ENCODE measurements at places on chromosomes 6 and 20. TPM values are rescaled to one million over a fixed set of nuclear protein-coding genes. Genes with fewer than 3 reads are reported as not detected.

GRCh38 chr20:24962510-24962909, 13.4 kb downstream of the CST7 start:
- DNase-seq, result no peak

DNA sequence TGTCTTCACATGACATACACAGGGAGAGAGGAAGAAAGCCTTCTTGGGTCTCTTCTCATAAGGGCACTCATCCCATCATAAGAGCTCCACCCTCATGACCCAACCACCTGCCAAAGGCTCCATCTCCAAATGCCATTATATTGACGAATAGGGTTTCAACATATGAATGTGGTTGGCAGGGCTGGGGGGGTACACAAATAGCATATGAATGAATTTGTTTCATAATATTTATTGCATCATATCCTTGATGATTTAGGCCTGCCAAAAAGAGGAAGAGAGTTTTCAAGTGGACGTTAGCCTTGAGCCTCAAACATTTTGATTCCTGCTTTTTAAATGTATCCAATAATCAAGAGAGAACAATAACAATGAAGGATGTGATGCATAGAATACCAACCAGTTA, 26.2 kb upstream of the OPRM1 start:
- DNase-seq, result no peak

DNA sequence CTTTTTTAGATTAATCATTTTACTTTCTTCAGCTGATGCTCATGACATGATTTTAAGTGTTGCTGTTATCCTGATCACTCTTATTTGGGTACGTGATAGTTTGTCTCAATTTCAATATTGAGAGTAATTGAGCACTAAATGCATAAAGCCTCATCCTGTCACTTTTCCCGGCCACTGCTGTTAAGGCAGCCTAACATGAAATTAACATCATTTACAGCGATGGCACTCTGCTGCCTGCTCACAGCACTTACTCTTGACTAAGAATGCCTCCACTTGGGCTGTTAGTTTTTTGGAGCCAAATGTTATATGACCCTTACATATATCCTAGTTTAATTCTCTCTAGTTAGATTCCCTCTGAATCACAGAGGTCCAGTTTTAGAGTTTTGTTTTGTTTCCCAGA, 107.3 kb downstream of the SLX4IP start:
- DNase-seq, result no peak

DNA sequence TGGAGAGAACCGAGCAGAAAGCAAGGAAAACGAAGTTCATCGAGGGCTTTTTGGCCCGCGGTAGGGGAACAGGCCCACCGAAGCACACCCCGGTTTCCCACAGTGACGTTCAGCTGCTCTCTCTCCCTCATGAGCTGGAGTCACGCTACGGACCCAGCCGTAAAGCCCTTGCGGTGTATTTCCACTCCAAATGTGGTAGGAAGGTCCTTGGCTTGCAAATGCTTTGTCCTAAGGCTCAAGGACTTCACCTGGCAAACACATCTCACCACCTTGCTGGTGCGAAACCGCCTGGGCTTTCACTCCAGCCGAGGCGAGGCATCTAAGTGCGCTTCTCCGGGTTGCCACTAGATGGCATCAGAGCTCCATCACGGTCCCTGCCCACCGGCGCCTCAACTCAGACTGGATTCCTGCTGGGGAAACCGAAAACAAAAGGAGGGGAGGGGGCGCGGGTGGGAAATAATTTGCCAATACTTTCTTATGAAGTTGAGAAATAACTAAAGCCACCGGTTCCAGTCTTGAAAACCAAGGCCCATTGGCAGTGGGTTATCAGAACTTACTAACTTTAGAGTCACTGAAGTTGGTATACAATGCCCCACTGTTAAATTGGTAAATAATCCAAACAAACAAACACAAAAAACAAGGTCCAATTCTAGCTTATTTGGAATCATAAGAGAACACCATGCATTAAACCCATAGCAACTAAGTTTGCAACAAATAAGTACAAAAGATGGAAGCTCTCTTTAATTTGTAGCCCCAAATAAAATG, 13.4 kb upstream of the FOXC1 start:
- DNase-seq, result peak; percentile 71

- peak; percentile 58 for DNase-seq
These were observed 19.3 kb upstream of the SEC63 start for GRCh38 chr6:107977283-107977682.

DNA sequence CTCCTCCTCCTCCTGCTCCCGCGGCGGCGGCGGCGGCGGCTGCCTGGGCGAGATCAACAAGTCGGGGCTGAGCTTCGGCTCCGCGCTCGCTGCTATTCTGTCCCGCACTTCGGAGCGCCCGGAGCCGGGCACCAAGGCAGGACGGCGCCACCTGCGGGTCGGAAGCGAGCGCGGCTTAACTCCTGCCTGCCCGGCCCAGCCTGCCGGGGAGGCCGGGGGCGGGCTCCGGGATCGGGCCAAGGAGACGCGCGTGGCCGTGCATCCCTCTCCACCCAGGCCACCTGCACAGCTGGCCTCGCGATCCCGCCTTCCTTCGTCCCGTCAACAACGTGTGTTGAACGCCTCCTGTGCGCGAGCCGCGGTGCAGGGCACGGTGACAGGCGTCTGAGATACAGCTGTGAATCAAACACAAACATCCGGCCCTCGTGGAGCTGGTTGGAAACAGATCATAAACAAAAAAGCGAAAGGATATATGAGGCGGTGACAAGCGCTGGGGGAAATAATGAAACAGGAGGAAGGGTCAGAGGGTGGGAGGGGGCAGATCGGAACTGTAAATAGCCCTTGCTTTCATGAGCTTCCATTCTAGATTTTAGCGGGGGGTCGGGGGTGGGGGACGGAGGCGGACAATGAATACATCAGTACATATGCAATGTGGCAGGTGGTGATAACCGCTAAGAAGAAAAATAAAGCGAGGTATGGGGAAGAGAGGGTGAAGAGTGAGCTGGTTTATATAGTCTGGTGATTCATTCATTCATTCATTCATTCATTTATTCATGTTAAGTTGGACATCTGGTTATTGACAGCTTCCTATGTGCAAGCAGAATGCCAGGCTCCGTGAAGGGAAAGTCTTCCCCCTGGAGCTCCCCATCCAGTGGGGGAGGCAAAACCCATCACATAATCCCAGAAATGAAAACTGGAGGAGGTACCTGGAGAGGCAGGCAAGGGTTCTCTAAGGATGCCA, 2.0 kb upstream of the KCNB1 start:
- peak; percentile 90 for DNase-seq

DNA sequence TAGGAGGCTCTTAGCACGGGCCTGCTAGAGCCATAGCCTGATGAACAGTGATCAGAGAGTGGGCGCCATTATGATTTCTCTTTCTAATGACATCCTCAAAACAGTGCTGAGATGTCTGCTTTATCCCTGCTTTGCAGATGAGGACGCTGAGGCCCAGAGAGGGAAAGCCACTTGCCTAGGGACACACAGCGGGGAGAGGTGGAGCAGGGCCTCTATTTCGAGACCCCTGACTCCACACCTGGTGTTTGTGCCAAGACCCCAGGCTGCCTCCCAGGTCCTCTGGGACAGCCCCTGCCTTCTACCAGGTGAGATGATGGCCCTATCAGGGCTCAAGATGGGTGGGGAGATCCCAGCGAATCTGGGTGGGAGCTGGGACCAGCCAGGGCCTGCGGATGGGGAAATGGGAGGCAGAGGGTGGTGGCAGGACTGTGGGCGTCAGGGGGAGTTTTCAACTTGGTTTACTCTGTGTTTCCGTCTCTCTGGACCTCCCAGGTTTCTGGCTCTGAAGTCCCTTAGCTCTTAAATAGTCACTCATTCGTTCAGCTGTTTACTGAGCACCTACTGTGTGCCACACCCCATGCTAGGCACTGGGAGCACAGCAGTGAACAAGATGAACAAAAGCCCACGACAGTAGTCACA, 36.7 kb downstream of the SRC start:
- DNase-seq, result no peak

DNA sequence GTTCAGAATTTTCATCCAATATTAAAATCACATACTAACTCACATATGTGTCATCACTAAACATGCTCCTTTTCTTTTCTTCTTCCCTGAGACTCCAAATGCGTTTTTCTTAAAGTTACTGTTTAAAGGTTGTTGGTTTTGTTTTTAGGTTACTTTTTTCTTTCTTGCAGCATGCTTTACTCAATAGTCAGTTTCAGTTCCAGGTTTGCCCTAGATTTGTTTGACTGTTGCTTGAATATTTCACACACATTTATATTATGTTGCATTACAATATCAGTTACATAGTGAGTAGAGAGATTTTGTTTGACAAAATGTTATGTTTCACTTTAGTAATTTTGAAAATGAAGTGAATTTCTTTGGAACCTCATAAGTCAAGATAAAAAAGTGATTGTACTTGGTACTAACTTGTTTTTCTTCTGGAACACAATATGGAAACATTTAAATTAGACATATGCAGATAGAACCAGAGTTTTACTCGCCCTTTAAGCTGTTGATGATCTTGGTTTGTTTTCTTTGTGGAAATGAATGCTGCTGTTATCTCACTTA, 27.3 kb downstream of the FNDC1 start:
- no peak for DNase-seq

GRCh38 chr6:106122306-106122918, 36.3 kb downstream of the PRDM1 start:
- DNase-seq, result no peak

GRCh38 chr20:61775423-61775822, 290.3 kb downstream of the TAF4 start:
- no peak for DNase-seq

GRCh38 chr6:137106183-137106582, 61.4 kb upstream of the IL20RA start:
- DNase-seq, result no peak

DNA sequence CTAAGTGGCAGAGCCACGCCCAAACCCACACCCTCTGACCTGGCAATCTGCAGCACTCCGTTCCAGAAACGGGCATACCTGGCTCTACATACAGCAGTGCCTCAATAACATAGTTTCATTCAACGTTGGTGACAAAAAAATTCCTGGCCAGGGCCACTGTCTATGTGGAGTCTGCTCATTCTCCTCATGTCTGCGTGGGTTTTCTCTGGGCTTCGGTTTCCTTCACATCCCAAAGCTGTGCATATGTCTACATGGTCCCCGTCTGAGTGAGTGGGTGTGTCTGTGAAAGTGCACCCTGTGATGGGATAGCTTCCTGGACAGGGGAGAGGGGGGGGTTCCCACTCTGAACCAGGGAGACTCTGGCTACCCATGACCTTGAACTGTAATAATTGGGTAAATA, 2.1 kb downstream of the KIAA0319 start:
- DNase-seq, result no peak

DNA sequence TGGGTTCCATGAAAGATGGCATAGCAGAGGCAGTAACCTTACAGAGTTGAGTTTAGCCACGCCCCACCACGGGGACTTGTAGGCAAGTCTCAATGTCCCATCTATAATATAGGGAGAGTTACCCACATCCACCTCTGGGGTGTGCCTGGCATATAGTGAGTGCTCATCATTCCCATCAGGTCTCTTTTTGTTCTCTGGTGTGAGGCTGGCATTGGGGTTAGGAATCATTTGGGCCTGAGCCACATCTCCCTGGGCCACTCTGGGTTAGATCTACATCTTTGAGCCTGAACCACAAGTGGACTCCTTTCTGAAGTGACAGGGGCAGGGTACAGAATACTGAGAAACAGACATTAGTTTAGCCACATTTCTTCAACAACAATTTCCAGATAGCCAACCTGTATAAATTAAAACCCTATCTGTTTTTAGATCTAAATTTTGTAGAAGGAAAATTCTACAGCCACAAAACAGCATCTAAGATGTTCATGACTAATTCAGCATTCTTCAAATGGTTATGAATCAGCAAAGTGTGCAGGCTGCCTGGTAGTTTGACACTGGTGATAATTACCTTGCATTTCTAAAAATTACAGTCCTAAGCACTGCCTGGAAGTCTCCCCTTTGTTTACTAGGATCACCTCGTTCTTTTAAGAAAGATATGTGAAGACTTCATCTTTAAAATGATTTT, 20.1 kb downstream of the RNF24 start:
- peak; percentile 40 for DNase-seq

DNA sequence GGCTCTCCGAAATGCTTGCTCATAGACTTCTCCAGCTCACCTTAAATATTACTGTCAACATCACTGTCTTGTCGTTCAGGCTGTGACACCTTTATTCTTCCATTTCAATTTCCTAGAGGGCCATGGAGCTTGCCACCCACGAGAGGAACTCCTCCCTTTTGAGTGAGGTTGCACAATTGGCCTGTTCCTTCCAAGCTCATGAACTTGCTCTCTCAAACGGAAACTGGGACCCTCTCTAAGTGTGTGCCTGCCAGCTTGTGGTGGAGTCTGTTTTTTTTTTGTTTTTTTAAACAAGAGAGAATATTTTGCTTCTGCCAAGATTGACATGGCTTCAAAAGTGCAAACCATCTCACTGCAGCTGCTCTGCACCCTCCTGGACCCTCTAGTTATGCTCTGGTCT, 19.3 kb upstream of the IYD start:
- DNase-seq, result peak; percentile 38

DNA sequence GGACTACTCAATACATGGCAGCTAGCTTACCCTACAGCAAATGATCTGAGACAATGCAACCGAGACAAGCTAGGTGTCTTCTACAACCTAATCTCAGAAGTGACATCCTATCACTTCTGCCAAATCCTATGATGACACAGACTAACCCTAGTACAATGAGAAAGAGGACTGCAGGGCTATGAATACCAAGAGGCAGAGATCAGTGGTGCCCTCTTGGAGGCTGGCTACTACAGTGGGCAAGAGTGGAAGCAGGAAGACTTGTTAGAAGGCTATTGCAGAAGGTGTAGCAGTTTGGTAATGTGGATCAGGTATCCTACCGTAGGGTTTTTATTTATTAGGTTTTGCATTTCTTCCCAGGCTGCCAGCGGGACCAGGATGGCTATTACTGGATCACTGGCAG, 30.3 kb downstream of the GSS start:
- DNase-seq, result no peak

DNA sequence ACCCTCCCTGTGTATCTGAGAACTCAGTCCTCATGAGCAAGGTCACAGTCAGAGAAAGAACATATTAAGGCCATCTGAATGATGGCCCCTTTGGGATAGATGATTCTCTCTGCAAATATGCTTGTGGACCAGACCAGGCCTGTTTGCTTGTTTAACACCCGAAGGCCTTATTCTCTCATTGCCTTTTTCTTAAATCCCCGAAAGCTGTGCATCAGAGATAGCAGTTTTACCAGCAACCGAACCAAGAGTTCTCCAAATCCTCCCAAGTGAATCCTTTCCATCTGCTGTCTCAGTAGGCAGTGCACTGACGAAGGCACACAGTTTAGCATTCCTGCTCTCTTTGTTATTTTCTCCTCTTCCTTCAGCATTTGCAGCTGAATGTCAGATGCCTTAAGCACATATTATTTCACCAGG, 79.8 kb downstream of the TRMT6 start:
- no peak for DNase-seq

GRCh38 chr6:119347466-119348095, 2.0 kb downstream of the MAN1A1 start:
- DNase-seq, result no peak

- no peak for DNase-seq
These were observed 41.3 kb upstream of the ZMYND8 start for GRCh38 chr20:47397652-47398301.

Gene ADGB
- not detected for total RNA-seq

Gene SLC18B1
- total RNA-seq, result 12.6 TPM

Gene CD40
- 0.42 TPM for total RNA-seq

Gene FANCE
- 28.1 TPM for total RNA-seq

Gene BPIFB4
- total RNA-seq, result not detected

Gene AMD1
- 29.7 TPM for total RNA-seq

Gene PDE10A
- total RNA-seq, result 5.4 TPM

Gene CLPSL1
- total RNA-seq, result not detected
